Heart left ventricle (tissue), 16 donors: ENCODE measurements at places on chromosomes 6 and 20.

DNA sequence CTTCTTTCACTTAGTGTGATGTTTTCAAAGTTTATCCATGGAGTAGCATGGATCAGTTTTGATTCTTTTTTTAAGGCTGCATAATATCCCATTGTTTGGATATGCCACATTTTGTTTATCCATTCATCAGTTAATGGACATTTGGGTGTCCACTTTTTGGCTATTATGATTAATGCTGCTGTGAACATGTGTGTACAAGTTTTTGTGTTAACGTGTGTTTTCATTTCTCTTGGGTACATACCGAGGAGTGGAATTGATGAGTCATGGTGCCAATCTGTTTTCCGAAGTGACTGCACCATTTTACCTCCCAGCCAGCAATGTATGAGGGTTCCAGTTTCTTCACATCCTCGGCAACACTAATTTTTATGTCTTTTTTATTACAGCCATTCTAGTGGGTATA, 78.4 kb upstream of the CCDC28A start:
- DNase-seq = no peak

- no peak for DNase-seq
Measured at GRCh38 chr6:4664911-4665310, 111.3 kb upstream of the CDYL start.

DNA sequence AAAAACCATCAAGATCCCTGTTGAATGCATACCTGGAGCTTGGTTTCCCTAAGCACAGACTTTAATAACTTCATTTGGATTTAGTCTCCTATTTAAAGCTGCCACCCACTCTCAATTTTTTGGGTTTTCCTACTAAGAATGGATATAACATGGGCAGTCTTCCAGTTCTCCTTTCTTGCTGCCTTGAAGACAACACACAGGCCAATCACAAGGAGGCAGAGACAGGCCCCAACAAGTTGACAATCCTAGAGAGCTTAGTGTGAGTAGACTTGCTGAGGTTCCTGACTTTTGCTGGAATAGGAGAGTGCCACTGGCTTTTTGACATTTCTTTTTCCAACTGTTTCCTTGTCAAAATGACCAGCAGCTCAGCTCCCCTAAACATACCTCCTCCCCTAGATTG, 112.3 kb upstream of the ESR1 start:
- no peak for DNase-seq

DNA sequence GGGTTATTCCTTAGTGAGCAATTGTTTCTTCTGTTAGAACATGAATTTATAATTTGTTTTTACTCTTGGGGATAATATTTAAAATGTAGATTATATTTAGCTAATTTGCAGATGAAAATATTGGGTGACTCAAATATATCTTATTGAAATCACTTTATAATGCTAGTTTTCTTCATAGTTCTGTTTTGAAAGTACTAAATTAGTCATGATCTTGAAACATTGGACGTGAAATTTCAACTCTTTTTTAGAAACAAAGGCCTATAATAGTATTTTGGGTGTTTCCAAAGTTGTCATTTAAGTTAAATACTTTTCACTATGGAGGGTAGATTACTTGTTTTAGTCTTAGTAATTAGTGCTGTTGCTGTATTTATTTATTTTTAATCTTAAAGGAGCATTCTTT, 250.9 kb downstream of the UTRN start:
- no peak for DNase-seq

GRCh38 chr6:108673153-108673552, 112.4 kb downstream of the FOXO3 start:
- no peak for DNase-seq

DNA sequence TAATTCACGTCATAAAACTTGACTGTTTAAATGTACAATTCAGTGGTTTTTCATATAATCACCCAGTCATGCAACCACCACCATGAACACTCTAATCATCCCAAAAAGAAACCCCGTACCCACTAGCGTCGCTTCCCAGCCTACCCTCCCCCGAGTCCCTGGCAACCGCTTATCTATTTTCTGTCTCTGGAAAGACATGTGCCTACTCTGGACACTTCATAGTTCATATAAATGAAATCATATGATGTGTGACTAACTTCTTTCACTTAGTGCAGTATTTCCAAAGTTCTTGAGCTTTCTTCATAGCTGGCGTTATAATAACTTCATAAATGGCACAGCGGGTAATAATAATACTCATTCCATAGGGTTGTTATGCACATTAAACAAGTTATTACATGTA, 215.2 kb downstream of the MYLK4 start:
- no peak for DNase-seq

- no peak for DNase-seq
Measured at GRCh38 chr6:4778086-4778485, 1.9 kb downstream of the CDYL start.

DNA sequence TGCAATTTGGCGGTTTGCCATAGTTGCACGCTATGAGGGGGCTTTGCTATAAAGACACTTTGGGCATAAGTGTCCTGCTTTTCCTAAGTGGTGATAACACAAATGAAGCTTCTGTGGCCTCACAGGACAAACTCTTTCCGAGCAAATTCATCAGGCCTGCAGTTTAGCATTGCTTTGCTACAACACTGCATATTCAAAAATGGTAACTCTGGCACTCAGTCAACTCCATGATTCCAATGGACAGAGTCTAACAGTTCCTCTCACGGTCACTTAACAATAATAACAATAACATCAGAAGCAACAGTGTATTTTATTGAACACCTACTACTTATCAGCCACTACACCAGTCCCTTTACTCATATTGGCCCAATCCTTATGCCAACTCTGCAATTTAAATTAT, 222.5 kb downstream of the FRK start:
- DNase-seq = no peak

- no peak for DNase-seq
Measured at GRCh38 chr6:47165918-47166317, 123.8 kb upstream of the ADGRF1 start.

DNA sequence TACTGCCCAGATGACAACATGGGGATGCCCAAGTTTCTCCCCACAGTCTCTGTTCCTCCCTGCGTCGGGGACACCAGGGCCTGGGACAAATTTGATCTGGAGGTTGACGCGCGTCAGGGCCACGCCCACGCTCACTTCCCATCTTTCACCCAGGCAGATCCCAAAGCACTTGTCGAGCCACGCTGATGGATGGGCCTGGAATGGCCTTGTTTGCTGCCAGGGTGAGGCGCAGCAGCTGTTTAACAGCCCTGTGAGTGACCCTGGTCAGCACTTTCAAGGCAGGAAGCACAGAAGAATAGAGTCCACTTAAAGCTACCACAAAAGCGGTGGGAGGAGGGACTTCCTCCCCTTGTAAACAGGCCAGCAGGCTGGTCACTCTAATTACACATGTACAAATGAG, 324.7 kb upstream of the JARID2 start:
- DNase-seq = peak; percentile 82

DNA sequence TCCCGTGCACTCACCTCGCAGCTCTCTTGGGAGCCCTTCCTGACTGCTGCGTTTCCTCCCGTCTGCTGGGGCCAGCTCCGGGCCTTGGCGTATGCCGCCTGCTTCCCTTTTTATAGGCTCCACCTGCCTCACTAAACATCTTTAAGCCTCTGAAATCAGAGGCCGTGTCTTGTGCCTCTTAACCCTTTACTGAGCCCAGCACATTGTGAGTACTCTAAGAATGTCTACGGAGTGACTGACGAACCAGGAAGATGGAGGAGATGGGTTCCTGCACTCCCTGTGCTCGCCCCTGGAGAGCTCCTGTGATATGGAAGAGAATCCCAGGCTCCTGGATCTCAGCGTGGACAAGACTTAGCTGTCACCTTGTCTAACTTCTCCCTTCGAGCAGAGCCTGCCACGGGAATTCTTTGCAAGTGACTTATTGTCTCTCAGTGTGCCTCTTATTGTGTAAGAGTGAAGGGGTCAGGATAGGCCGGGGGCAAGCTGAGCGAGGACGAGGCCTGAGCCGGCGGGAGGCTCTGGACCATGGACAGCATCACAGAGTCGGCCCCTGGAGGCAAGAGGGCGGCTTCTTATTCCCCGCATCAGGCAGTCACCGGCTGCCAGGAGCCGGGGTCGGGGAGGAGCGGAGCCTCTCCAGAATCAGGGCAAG, 70.9 kb upstream of the CCDC167 start:
- no peak for DNase-seq

- no peak for DNase-seq
Measured at GRCh38 chr6:167034056-167034455, 34.9 kb downstream of the CEP43 start.

- no peak for DNase-seq
Measured at GRCh38 chr20:49490689-49491088, 8.2 kb upstream of the KCNB1 start.

DNA sequence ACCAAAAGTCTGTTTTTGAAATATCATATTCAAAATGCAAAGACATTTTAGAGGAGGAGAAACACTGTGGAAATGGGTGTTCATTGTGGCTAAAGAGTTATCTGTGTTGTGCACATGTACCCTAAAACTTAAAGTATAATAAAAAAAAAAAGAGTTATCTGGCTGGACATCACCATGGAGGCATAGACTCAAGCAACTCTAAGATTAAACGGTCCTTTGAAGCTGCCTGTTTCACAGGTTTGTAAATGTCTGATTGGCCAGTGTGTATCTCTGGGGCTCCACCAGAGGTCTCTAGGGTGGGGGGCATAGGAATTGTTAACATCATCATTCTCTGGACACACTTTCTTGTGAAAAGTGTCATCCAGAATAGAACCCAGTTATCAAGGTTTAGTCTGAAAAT, 39.2 kb downstream of the TSPYL4 start:
- DNase-seq = no peak
